ENCODE measurements at places on chromosomes 1 and 21.

- no peak for DNase-seq
Observed at GRCh38 chr1:8797216-8797615, 20.2 kb downstream of the RERE start.

DNA sequence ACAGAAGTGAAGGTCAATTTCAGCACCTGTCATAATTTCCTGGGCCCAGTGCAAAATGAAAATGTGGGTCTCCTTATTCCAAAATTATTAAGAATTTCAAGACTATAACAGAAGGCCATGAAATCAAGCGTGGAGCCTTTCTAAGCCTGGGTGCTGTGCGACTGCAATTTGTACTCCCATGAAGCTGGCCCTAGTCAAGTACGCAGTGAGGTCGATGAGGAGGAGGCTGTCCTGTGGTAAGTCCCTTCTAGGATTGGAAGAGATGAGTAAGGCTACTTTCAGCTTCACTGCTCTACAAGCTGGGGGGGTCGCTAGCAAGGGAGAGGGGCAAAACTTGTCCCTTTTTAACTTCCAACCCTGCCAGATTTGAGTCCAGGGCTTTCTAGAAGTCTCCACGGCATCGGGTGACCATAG, 410 bp upstream of the NUDC start:
- no peak for DNase-seq

DNA sequence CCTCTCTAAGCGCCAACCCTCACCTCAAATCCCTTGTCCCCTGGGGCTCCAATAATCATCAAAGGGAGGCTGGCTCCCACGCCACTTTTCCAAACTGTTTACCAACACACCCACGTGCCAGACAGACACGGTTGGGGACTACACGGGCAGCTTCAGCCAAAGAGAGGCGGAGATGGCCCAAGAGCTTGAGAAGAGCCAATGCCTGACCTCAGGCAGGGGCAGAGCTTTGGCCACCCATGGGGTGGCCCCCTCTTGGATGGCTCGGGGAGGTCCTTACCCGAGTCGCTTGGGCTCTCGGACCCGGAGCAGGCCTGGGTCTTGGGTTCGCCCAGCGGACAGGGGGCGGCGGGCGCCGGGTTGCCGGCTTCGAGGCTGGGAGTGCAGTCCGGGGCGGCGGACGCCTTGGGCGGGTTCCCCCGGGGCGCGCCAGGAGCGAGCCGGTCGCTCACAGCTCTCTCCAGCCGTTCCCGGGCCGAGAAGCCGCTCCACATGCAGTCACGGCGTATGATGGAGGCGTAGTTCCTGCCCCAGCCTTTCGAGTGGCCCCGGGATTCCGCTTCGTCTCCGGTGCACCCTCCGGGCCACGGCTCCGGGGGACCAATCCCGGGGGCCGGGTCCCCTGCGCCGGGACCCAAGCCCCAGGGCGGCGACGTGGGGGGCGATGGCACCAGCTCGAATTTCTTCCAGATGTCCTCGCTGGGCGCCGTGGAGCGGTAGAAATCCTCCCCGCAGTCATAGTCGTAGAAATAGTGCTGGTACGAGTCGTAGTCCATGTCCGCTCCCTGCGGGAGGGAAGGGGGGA, 854 bp downstream of the MYCL start:
- DNase-seq, result no peak

DNA sequence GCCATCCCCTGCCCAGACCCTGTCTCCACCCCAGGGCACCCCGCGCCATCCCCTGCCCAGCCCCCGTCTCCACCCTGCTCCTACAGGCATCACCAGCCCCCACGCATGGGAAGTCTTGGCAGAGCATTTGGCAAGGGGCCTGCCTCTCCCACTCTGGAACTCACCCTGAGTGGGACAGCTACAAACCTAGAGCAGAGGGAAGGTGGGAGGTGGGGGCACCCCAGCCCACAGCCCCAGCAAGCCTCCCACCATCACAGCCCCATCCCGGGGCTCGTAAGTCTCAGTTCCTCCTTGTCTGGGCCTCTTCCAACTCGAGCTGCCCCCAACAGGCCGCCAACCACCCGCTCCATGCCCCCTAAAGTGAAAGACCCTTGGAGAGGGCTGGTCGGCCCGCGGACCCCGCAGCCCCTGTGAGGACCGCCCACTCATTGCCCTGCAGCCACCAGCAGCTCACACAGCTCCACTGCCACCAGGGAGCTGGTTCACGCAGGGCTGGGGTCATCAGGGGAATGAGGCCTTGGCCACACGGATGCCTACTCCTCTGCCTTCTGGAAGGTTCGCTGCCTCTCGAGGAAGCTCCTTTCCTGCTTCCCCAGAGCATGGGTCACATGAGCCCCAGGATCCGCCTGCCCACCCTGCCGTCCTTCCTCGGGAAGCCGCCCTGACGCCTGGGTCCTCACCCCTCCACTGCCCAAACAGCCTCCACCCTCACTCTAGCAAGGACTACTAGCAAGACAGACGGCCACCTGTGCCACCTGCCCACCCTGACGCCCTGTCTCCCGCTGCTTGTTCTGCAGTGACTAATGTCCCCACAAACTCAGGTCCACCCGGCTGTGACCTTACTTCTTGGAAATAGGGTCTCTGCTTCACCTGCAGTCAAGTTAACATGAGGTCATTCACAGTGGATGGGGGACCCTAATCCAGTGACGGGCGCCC, 14.4 kb downstream of the MEGF6 start:
- no peak for DNase-seq

GRCh38 chr1:115323366-115324004, 14.6 kb downstream of the NGF start:
- no peak for DNase-seq

- no peak for DNase-seq
Observed at GRCh38 chr1:169060043-169060722, 46.3 kb upstream of the ATP1B1 start.

DNA sequence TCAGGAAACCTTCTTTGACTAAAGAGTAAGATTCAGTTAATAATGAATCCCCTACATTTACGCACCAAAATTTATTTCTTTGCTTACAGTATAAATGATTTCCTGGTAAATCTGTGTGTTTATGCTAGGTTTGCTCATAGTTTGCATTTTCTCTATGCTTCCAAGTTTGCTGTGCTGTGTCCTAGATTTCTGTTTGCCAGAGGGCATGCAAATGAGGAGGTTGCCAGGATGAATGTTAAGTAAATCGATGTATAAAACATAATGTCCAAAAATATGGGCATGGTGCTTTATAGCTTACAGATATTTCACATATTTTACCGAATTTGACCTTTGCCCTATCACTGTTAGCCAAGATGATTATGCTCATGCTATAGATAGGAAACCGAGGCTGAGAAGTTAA, 63.8 kb downstream of the TBX19 start:
- no peak for DNase-seq

DNA sequence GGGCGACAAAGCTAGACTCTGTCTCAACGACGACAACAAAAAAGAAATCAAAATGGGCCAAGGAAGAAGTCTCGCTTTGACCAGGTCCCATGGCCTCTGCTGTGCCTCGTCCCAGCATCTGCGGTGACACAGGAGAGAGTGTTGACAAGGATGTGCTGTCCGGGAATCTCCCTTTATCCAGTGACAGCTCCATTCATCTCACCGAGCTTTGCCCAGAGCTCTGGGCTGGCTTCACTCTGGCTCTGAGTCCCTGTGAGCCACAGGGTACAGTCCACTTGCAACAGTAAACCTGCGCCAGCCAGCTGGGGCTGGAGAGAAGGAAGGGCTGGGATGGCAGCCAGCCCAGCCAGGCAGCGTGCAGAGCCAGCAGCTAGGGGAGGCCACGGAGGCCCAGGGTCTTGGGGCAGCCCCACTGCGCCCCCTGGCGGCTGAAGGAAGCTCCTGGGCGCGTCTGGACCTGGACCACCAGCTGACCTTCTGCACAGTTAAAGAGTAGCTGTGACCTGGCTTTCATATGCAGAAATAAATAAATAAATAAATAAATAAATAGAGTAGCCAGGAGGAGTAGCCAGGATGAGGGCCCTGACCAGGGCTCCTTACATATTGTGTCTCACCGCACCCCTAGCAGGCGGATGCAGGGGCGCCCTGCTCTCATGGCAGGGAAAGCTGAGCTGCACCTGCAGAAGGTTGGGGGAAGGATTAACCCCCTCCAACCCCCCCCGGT, 29.7 kb downstream of the ENO1 start:
- peak; percentile 88 for DNase-seq

- no peak for DNase-seq
Observed at GRCh38 chr1:21568006-21568746, 59.0 kb downstream of the ALPL start.

- no peak for DNase-seq
Observed at GRCh38 chr1:84693005-84693404, 2.7 kb upstream of the SSX2IP start.

GRCh38 chr21:14759285-14759684, 213.2 kb upstream of the SAMSN1 start:
- DNase-seq, result no peak

All from SHP77 (cell line).